Activated naive CD8-positive, alpha-beta T cell treated with anti-CD3 and anti-CD28 coated beads for 36 hours (primary cell): ENCODE measurements at places on chromosomes 7 and 10. TPM values are rescaled to one million over a fixed set of nuclear protein-coding genes. Genes with fewer than 3 reads are reported as not detected.

DNA sequence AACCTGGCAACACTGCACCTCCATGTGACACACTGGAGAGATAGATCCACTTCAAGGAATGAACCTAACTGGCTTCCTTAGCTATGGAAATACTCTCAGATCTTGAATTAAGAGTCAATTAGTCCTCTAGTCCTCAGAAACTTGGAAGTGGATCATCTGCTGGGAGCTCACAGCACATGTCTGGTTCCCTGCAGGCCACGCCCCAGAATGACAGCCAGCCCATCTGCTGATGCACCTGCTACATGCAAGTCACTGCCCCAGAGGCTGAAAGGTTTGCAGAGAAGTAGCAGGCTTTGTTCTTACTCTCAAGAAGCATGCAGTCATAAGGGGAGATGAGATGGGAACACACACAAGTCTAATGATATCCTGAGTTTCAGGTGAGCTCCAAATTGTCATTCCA, 275.9 kb downstream of the SKAP2 start:
- DNase-seq: no peak
- H3K4me1 ChIP-seq: no peaks in the 10 kb centered on the region
- no peak overlapping the region for H3K27ac ChIP-seq
- H3K4me3 ChIP-seq: no peak overlapping the region
- H3K36me3 ChIP-seq: no peaks in the 10 kb centered on the region

DNA sequence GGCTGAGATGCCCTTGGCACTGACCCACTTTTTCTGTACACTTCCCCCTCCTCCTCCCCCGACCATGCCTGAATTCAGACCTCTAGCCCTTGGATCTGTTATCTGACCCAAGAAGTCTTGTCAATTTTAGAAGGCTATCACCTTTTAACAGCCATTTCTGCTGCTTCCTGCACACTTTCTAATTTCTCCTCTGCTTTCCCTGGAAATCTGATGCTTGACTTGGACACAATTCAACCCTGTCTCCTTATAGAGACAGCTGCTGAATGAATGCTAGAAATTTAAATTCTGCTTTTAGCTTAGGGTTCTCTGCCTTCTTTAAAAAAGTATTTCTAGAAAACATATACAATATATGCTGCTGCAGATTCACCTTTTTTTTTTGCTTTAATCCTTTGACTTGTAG, 417.9 kb upstream of the KLF6 start:
- H3K36me3 ChIP-seq: no peaks in the 10 kb centered on the region
- H3K4me1 ChIP-seq: peaks cover 4% of the 10 kb centered on the region
- no peak overlapping the region for H3K4me3 ChIP-seq
- H3K27ac ChIP-seq: no peak overlapping the region

DNA sequence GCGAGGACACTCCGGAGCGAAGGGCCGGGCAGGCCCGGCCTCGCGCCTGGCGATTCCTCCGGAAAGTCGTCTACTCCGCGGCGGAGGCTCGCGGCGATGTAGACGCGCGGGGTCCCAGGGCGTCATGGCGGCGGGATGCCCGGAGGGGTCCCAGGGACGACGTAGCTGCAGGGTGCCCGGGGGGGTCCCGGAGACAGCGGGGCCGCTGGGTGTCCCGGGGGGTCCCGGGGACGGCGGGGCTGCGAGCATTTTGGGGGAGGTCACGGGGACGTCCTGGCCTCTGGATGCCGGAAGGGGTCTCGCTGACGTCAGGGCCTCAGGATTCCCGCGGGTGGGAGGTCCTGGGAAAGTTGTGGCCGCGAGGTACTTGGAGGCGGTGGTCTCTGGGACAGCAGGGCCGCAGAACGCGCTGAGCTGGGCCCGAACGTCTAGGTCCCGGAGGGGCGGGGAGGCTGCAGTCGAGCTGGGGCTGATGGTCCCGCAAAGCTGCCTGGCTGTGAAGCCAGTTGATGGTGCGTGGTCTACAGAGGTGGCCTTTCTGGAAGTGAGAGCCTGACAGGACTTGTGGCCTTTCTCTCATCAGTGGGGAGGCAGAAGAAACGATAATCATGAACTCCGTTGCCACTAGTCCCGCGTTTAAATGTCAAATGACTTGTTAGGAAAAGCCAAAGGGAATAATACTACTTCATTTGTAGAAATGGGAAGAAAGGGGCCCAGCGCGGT, 637 bp downstream of the HSPA14 start:
- H3K4me1 ChIP-seq: peaks cover 17% of the 10 kb centered on the region
- peak overlapping the region; percentile 97 for H3K27ac ChIP-seq
- peak overlapping the region; percentile 91 for H3K4me3 ChIP-seq
- no peaks in the 10 kb centered on the region for H3K27me3 ChIP-seq
- peak; percentile 27 for DNase-seq
- peaks cover 19% of the 10 kb centered on the region for H3K36me3 ChIP-seq

- H3K4me1 ChIP-seq: peaks cover 3% of the 10 kb centered on the region
- no peak overlapping the region for H3K27ac ChIP-seq
- peak; percentile 61 for DNase-seq
- H3K27me3 ChIP-seq: peaks cover 7% of the 10 kb centered on the region
- no peaks in the 10 kb centered on the region for H3K36me3 ChIP-seq
- no peak overlapping the region for H3K4me3 ChIP-seq
Measured at GRCh38 chr10:122703483-122704448, 4.1 kb upstream of the C10orf120 start.

Gene PLXNA4
- 0.29 TPM for total RNA-seq

Gene RNF32
- 0.62 TPM for total RNA-seq
